Activated CD8-positive, alpha-beta memory T cell treated with anti-CD3 and anti-CD28 coated beads for 24 hours (primary cell): ENCODE measurements at places on chromosomes 6 and 20.

- no peak for DNase-seq
Measured at GRCh38 chr20:50680105-50680960, 11.0 kb downstream of the RIPOR3 start.

DNA sequence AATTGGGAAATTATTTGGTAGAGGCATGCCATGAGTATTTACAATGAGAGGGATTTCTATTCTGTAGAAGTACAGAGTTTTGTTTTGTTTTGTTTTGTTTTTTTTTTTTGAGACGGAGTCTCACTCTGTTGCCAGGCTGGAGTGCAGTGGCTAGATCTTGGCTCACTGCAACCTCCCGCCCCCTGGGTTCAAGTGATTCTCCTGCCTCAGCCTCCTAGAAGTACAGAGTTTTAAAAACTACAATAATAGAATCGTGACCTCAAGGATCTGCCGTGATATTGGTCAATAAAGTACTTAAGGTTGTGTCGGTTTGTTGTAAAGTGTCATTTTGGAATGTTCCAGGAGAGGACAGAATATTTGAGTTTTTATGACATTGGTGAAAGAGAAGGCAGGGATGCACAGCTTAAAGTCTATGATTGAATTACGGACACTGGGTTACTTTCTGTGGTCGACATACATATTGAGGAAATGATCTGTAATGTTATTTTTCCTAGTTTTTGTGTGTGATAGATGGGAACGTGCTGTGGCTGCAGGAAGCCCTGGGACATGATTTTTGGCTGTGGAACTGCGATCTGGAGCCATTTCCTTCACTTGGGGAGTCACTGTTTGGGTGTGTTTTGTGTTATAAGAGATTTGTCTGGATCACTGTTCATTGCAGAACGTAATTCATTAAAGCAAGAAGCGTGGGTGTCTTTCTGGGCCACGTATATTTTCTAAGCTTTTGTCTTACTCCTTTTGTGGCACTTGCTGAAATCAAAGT, 59.6 kb downstream of the TIAM2 start:
- no peak for DNase-seq

GRCh38 chr6:156017838-156018237, 562.2 kb upstream of the NOX3 start:
- no peak for DNase-seq

GRCh38 chr6:43428874-43429273, 1.5 kb downstream of the ABCC10 start:
- no peak for DNase-seq

- DNase-seq: no peak
Measured at GRCh38 chr6:1821164-1821512, 211.4 kb downstream of the FOXC1 start.

DNA sequence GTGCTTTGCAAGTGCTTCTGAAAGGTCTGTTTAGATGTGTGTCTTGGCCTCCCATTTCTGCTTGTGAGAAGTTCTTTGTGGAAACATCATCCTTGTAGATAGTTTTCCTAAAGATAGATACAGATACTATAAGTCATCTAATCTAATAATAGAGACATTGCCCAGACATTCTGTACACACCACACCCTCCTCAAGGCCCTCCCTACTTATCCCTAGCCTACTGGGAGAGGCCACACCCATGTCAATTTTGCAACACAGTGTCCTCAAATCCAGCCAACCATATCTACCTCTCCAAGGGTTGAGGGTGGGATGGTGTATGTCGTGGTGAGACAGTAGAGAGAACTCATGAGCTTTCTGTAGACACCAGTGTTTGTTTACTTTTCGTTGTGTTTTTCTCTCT, 6.2 kb downstream of the KDM1B start:
- no peak for DNase-seq

DNA sequence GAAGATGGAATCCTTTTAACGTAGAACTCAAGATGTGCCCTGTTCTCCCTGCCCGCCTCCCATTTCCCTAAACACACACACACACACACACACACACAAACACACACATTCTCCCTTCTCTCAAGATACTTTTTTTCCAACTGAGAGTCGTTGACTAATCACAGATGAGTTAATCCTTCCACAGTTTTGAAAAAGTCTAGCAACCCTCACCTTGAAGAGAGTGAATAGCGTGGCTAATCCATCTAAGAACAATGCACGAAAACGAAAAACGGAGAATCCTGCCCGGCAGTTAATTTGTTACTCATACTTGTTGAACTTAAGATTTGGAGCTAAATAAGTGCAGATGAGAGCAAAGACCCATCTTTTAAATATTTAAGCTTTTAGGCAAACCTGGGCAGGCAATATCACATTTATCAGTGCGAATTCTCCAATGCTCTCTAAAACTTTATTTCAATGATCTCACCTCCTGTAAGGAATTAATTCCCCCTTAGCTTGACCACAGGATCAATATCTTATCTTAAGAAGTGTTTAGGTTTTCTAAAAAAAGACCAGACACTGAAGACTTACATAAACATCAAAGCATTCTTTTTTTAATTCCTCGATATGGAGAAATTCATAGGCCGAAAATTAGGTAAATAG, 1.1 kb downstream of the AGPAT4 start:
- DNase-seq: no peak

GRCh38 chr6:34661357-34661756, 35.2 kb downstream of the ILRUN start:
- DNase-seq: no peak

DNA sequence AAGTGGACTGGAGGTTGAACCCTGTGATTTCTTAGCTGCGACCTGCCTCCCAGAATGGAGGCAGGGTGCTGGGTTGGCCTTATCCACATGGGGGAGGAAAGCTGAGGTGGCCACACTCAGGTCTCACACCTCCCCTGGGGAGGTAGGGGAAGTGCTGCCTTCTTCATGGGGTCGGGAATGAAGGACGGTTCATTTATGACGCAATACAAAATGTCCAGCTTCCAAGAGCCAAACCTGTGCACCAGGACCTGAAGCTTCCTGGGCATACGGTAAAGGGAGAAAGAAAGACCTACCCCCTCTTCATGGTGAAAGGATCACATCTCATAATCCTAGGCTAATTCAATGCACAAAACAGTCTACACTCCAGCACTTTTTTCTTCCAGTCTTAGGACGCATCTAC, 150.6 kb upstream of the CDYL start:
- no peak for DNase-seq

- no peak for DNase-seq
Measured at GRCh38 chr6:141316236-141316635, 816.5 kb upstream of the GJE1 start.

DNA sequence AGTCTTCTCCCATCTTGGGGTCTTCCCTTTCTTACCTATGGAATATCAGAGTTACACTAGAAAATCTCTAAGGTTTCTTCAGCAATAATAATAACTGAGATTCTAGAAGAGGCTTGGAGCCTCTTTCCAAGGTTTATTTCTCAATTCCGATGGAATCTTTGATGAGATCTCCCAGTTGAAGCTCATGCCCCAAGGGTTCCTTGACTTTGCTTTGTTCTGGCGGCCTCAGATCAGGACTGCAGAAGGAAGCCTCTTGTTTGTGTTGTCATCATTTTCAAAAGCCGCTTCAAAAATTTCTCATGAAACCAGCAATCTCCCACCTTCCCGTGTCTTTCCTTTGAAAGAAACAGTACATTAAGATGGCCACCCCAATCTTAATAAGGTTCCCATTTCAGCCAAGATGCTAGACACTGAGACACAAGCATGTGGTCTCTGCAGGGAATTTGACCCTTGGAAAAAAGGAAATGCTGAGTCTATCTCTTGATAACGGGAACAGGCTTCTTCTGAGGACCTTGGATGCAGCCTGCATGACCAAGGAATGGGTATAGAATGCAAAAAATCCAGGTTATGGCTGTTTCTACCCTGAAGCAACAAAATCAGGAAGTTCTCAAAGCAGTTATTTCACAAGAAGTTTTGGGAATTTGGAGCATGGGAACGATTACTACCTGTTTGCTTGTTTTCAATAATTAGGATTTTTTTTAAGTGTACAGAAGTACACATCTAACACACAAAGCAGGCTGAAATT, 141.6 kb downstream of the CD24 start:
- DNase-seq: no peak

DNA sequence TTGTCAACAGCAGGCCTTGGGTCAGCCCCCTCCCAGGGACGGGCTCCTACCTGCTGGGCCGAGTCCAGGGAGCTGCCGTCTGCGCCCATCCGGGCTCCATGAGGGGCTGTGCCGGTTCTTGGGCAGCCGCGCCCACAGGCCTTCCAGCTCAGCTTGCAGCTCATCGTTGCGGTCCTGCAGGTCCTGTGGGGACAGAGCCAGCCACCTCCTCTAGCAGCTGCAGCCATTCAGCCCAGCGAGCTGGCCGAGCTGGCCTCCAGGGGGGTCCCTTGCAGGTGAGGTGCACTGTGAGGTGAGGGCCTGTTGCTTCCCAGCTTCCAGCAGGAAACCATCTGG, 74.4 kb downstream of the GINS1 start:
- no peak for DNase-seq

- DNase-seq: no peak
Measured at GRCh38 chr20:23583526-23583925, 15.2 kb upstream of the CST9L start.

DNA sequence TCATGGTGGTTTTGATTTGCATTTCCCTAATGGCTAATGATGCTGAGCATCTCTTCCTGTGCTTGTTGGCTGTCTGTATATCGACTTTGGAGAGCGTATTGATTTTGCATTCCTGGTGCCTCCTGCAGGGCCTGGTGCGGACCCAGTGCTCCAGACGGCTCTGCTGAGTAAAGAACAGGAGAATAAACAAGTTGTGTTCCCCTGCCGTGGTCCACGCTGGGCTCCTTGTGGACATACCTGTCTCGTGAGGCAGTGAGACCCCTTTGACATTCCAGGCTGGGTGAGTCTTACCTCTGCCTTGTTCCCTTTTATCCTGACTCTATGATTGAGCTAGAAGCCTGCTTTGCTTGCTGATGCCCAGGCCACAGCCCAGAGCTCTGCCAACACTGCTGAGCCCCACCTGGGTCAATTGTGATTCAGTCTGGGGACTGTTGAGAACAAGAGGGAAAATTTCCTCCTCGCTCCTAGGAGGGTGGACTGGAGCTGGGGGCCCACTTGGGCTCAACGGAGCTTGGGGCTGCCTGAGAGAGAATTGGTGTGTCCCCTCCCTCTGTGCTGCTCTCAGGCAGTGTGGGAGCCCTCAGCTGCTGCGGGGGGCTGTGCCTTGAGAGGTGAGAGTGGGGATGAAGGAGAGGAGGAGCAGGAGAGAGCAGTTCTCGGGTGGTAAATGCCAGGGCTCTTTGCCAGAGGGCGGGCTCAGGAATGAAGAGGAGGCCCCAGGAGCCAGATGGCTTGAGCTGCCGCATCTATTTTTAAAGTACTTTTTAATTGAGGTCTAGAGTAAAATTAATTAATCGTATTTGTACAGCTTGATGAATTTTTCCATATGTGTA, 43.7 kb upstream of the PMEPA1 start:
- DNase-seq: no peak

DNA sequence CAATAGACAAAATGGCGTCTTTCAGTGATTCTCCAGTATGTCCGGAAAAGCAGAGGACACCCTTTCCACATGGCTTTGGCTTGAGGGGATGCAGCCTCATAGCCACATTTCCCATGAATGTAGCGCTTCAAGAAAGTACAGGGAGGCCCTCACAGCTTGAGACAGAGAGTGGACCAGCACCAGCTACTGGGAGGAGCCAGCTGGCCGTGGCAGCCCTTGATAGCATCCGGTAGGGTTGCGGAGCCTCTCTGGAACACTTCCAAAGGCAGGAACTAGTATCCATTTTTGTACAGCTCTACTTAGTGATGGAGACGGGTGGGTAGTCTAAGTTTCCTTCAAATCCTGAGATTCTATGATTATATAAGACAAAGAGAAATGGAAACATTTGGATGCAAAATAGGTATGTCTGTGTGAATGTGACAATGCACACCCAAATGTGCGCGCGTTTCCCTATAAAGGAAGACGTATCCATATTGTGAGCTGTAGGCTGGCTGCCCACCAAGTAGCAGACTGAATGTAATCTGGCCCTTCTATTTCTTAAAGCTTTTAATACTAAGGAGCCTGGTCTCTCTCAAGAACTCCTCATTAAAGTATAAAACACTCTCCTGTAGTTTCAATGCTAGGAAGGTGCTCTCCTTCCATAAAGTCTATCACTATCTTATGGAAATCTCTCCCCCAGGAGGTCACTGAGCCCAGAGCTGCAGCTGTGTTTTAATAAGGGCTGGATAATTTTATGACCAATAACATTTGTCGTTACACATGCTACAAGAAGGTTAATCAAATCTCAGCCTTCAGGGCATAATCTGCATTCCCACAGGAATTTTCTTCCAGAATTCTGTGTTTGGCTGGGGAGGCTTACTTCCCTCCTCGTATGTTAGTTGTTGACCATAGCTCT, 74.0 kb downstream of the SOBP start:
- DNase-seq: no peak

- no peak for DNase-seq
Measured at GRCh38 chr20:54140927-54141566, 32.7 kb downstream of the CYP24A1 start.

DNA sequence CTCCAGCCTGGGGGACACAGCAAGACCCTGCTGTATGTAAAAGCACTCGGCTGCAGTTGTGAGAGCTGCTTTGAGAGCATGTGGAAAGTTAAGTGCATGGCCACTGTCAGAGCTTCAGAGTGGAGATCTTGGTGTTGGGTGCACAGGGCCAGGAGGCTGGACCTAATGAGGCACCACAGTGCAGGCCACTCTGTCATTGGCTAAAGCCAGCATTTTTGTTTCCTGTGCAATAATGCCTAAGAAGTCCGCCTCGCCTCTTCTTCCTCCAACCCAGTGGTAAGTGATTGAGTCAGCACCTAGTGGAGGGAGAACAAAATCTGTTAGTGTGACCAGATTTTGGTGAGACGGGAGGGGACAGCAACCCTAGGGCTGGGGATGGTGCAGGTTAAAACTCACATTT, 60.6 kb downstream of the SSR1 start:
- no peak for DNase-seq

DNA sequence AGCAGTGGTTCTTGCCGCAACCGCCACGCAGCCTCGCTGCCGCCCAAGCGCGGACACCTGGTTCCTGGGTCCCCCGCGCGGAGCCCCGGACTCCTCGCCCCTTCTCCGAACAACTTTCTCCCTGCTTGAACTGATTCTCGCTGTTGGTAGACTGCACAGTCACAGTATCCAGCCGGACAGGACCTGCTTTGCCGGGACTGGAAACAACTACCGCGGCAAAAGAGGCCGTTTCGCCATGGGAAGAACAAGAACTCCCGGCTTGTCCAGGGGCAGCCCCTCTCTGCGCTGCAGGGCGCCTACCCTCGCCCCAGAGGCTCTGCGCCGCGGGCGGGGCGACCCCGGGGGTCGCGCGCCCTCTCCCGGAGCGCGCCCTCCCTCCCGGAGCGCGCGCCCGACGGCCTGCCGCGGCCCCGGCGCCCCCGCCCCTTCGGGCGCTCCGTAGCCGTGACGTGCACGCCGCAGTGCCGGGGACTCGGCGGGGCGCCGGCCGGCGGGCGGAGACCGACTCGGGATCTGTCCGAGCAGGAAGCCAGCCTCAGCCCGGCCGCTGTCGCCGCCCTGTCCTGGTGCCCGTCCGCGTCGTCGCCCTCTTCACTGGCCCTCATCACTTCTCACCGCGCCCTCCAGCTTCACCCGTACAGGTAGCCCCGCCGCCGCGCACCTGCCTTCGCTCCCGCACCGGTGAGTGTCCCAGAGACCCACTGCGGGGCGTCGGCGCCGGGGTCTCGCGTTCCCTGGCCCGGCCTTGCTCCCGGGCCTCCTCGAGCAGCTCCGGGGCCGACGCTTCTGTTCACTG, at the start of gene MYO6:
MYO6 (plus strand) TSS at position 497 of the 796 bp plus-strand sequence. CDS start 68,309 bp downstream, outside the sequence.
- DNase-seq: peak; percentile 74

GRCh38 chr6:112649853-112650252, 302.7 kb downstream of the RFPL4B start:
- DNase-seq: no peak
